ENCODE measurements at places on chromosomes 12 and 14.

- no peak for DNase-seq
These were observed 532.8 kb downstream of the FUT8 start for GRCh38 chr14:65945327-65945726.

DNA sequence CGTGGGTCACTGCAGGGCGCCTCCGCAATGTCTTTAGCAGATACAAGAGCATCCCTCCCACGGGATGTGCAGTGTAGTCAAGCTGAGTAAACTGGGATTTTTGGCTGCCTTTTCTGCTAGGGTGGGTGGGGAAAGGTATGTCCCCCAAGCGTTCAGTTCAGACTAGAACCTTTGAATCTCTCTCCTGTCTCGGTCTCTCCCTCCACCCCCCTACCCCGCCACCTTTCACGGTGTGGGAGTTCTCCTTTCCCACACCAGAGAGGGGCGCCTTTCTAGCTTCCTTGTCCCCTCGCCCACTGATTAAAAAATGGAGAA is 525 bp upstream of the FAR2 start:
- no peak for DNase-seq

GRCh38 chr12:105539735-105540134 is 209.2 kb downstream of the C12orf75 start:
- no peak for DNase-seq

DNA sequence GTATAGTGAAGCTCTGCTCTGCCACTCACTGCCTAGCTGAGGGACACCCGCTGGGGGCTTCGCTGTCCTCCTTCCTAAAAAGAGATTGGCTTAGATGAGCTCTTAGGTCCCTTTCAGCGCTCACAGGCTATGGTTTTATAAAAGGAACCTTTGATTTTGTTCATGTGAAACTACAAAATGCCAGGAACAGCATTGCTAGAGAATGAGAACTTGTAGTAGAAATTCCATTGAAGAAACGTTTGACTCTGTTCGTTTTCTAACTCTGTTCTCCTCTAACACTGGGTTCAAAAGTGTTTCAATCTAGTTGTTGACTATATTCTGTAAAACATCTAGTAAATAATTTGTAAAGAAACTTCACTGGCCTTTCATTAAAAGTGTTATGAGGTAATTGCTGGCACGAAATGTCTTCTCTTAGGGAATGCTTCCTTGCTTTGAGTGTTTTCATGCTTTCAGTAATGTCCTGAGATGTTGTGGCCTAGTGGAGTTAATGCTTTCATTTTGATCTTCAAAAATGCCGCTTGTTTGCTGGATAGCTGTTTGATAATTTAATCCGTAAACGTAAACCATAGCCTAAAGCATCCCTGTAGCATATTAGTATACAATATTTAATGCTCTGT is 1.6 kb downstream of the MARK3 start:
- no peak for DNase-seq

GRCh38 chr14:35438910-35439713 is 34.6 kb upstream of the NFKBIA start:
- no peak for DNase-seq

- DNase-seq: no peak
These were observed 449.6 kb downstream of the TMEM117 start for GRCh38 chr12:44285321-44285960.

- DNase-seq: no peak
These were observed 4.9 kb upstream of the MRPL52 start for GRCh38 chr14:22824711-22825359.

GRCh38 chr14:90891326-90891725 is 75.1 kb upstream of the TTC7B start:
- no peak for DNase-seq

- no peak for DNase-seq
These were observed 2.1 kb downstream of the ITGA5 start for GRCh38 chr12:54416687-54417603.

GRCh38 chr12:95517246-95517645 is 34.0 kb downstream of the USP44 start:
- no peak for DNase-seq

DNA sequence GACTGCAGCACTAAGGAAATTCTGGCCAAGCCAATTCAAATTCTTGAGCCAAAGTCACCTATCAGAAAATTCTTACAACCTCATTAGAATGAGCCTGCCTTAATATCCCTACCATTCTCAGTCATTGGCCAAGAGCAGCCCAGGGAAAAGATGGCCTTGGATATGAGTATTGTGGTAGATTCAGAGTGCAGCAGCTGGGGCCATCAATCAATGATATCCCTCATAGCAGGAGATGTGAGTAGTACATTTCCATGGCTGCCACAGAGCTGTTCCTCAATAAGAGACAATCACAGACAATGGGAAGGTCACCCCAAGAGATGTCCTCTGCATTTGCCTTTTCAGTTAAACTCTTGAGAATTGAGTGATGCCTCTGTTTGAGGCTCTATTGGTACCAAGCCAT is 161.6 kb downstream of the DYRK2 start:
- no peak for DNase-seq

- DNase-seq: no peak
These were observed 18.0 kb upstream of the PRPF39 start for GRCh38 chr14:45065956-45066355.

DNA sequence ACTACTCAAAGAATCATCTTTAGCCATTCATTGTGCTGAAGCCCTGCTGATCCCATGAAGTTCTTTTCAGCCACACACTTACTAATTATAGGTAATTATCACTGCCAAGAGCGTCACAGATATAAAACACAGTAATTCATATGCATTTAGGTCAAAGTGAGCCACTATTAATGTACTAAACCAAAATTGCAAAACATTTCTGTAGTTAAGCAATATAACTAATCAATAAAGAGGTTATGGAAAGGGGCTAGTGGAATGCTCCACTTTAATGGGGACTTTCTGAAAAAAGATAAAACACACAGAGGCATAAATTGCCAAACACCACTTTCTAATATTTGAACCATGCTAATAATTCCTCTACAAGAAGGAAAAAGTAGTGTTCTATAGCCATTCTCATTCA is 6.8 kb upstream of the CEP128 start:
- no peak for DNase-seq

- no peak for DNase-seq
These were observed 20.1 kb upstream of the MAGOHB start for GRCh38 chr12:10633541-10633940.

DNA sequence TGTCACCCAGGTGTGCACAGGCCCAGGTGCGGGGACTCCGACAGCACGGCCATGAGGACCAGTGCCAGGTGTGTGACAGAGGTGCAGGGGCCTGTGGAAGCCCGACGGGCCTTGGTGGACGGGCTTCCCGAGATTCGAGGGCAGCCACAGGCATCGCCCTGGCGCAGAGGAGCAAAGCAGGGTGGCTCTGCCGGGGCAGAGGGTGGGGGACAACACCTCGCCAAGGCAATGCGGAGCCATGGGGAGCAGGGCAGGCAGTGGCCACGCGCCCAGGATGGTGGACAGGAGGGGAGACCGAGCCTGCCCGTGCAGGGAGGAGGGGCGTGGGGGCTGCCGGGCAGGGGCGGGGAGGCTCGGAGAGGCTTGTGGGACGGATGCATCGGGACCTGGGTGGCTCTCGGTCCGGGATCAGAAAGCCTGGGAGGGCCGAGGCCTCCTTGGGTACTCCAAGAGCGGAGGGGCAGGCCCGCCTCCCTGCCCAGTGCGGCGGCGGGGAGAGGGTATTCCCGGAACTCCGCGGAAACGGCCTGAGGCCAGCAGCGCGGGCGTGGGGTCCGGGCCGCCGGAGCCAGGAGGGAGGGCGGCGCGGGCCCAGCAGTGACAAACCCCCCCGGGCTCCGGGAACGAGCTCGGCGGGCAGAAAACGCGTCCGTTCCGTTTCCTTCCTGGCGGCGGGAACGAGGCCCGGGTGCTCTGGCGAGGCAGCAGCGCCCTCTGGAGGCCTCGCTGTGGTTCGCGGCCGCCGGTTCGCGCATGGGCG is 1.6 kb downstream of the TMEM121 start:
- peak; percentile 71 for DNase-seq

DNA sequence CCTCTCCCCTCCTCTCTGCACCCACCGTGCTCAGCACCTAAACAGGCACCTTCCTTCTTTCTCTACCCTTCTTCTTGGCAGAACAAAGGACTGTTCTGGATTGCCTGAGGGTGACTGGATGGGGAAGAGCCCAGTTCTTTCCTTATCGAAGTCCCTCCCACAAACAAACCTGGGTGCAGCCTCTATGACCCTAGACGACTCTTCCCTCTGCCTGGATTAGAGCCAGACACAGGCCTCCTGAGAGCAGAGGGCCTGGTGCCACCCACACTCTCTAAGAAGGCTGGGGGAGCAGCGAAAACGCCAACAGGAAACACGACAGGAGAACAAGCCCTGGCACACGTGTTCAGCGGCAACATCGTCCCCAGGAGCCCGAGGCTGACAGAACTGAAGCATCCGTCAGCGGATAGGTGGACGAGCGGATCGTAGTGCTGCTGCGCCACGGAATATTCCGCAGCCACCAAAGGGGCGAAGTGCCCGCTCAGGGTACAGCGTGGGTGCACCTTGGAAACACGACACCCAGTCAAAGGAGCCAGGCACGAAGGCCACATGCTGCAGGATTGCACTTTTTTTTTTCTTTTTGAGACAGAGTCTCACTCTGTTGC is 38.0 kb downstream of the RIMBP2 start:
- DNase-seq: no peak

GRCh38 chr12:83197483-83197914 is 510.8 kb downstream of the TMTC2 start:
- DNase-seq: no peak

DNA sequence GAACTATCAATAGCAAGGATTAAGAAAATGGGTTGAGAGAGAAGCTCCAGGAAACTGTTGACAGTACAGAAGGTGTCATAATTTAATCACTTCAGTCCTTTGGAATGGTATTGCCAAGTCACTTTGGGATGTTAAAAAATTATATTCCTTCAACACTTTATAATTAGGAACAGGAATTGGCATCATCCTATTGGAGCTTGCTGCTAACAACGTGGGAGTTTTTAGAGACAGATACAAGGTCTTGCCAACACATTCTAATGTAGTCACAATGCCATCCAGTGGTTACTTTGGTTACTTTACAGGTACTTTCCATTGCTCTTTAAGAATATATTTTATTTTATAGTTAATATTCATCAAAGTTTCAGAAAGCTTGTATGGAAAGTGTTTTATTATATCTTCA is 310.1 kb downstream of the SYT1 start:
- DNase-seq: no peak

GRCh38 chr12:9721394-9722092 is 11.4 kb downstream of the CLECL1 start:
- DNase-seq: no peak

DNA sequence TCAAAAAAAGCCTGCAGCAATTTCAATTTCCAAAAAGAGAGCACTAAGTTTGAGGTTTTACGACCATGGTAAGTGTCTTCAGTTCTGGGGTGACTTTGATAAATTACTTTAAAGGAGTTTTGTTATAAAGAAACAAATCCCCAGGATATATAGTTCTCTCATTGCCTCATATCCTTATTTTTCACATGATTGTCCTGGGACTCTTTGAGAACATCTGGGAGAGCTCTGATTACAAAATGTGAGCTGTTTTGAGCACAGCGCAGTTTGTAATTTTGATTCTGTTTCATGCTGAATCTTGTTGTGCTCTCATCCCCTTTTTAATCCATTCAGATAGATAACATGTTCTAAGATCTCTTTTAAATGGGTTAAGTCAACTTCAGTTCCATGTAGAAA is 67.7 kb upstream of the DCN start:
- DNase-seq: no peak

- no peak for DNase-seq
These were observed 21.8 kb upstream of the RNU6-8 start for GRCh38 chr14:32224737-32225377.

GRCh38 chr12:87953256-87953860 is 75.8 kb downstream of the C12orf50 start:
- no peak for DNase-seq

- no peak for DNase-seq
These were observed 120.7 kb upstream of the PTPRB start for GRCh38 chr12:70757830-70758493.

- no peak for DNase-seq
These were observed 74.6 kb downstream of the ZFP36L1 start for GRCh38 chr14:68718023-68718990.

GRCh38 chr14:54712465-54713200 is 145.7 kb downstream of the SAMD4A start:
- no peak for DNase-seq

DNA sequence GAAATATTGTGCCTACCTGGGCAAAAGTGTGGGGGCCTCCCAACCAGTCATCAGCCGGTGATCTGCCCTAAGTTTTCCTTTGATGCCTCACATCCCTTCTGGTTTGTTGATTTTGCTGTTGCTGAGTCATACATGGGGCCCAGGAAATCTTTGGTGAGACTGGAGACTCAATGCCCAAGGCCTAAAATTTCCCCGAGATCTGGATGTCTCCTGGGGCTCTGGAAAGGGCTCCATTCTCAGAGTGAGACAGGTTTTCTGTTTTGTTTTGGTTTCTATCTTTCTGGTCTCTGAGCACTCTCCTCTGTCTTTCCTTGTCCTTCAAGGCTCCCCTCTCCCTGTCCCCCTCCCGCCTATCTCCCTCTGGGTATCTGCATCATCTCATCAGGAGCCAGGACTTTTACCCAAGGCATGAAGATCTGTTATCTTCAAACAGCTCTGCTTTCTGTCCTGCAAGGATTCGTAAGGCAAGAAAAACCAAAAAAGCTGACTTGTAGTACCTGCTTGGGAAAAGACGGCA is 152.8 kb upstream of the MAX start:
- no peak for DNase-seq

- DNase-seq: no peak
These were observed 99.0 kb downstream of the ESR2 start for GRCh38 chr14:64195199-64195598.

DNA sequence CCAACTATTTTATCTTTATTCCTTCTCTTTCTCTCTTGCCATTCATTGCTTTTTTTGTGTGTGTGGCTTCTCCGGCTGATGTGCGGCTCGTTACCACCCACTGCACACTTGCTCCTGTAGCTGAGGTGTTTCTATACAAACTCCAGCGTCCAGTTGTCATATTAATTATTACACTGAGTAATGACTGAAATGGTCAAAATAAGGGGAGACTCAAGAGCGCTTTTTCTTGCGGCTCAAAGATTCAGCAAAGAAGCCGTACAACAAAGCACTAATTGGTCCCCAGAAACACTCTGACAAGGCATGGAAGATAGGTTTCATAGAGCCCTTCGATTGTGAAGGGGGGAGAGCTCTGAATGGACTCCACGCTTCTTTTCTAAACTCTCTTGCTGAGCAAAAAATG is 5.6 kb upstream of the ASCL1 start:
- DNase-seq: no peak

DNA sequence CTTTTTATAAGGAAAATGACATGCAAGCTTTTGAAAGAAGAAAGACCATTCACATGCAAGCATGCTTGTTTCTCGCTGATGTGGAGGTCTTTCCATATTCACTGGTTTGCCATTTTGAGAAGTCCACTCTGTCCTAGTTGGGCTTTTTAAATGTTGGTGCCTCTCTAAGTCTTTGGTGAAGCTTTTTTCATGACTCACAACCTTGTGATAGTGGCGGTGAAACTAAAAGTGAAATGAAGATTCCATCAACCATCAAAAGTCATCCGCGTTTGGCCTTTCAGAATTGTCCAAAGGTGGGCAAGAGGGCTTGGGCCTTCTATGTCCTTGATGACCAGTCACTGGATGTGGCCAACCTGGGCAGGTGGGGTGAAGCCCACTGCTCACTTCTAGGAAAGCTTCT is 4.3 kb downstream of the LRRC74A start:
- no peak for DNase-seq

- DNase-seq: no peak
These were observed 62.5 kb downstream of the ITPR2 start for GRCh38 chr12:26770239-26771070.
